Activated T-helper 9 cell treated with anti-CD3 and anti-CD28 coated beads, Interleukin-2, amount 50 U/mL, for 16 hours (primary cell): ENCODE measurements at places on chromosomes 6 and 20.

DNA sequence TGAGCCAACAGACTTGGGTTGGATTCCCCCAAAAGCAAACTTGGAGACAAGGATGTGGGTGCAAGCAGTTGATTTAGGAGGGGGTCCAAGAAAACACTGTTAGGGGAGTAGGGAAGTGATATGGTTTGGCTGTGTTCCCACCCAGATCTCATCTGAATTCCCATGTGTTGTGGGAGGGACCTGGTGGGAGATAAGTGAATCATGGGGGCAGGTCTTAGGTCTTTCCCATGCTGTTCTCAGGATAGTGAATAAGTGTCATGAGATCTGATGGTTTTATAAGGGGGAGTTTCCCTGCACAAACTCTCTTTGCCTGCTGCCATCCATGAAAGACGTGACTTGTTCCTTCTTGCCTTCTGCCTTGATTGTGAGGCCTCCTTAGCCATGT lies 542.6 kb downstream of the DHX35 start:
- no peak for DNase-seq

- DNase-seq, result no peak
Observed at GRCh38 chr6:25601800-25602673, 50.0 kb upstream of the SCGN start.

DNA sequence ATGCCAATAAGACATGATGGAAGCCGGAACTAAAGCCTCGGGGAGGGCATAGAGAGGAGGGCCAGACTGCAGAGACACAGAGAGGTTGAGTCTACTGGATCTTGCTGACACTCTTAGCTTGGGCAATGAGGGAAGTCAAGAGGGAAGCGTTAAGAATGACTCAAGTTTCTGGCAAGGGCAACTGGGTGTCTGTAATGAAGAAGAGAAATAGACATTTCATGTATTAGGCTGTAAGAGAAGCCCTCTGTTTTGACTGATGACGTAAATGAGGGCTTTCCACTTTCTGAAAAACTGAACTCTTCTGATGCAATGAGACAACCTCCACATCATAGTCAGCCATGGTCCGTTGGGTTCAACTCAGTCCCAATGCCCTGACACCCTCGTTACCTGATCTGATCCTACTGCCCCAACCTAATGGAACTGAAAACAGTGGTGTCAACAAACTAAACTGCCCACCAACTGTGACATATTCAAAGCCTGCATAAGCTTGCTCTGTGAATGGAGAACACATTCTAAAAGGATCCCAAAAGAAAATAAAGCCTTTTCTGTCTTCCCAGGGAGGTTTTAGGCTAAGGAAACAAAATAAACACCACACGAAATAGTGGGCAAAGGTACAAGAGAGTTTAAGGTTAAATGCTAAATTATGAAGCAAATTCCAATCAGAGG lies 45.8 kb upstream of the PNRC1 start:
- no peak for DNase-seq

- no peak for DNase-seq
Observed at GRCh38 chr20:46572153-46572552, 21.7 kb upstream of the OCSTAMP start.

DNA sequence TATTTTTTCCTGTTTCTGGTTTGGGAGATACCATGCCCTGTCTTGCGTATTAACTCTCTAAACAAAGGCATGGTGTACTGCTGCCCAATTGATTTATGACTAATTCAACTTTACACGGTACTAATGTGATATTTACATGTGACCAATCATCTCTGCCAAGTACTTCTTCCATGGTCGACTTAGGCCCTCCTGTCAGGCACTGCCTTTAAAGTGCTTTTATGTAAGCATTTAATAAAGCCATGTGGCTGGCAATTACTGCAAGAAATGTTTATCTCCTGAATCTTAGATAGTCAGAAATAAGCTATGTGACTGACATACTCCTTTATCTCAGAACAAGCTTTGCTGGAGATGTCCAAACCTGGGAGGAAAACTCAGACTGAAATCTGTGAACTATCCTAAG lies 323.4 kb downstream of the BTBD3 start:
- DNase-seq, result no peak
